Spleen (tissue), 13 donors: ENCODE measurements at places on chromosomes 2 and 18. TPM values are rescaled to one million over a fixed set of nuclear protein-coding genes. Genes with fewer than 3 reads are reported as not detected.

The TMEM150A gene
- 9.4 TPM for total RNA-seq

The CNDP1 gene
- not detected for total RNA-seq

The ZNF2 gene
- 8.3 TPM for total RNA-seq

GRCh38 chr2:196649202-196649601 lies 9.7 kb downstream of the CCDC150 start:
- no peaks in the 10 kb centered on the region for H3K36me3 ChIP-seq
- H3K27me3 ChIP-seq = no peaks in the 10 kb centered on the region
- no peak overlapping the region for H3K4me3 ChIP-seq

DNA sequence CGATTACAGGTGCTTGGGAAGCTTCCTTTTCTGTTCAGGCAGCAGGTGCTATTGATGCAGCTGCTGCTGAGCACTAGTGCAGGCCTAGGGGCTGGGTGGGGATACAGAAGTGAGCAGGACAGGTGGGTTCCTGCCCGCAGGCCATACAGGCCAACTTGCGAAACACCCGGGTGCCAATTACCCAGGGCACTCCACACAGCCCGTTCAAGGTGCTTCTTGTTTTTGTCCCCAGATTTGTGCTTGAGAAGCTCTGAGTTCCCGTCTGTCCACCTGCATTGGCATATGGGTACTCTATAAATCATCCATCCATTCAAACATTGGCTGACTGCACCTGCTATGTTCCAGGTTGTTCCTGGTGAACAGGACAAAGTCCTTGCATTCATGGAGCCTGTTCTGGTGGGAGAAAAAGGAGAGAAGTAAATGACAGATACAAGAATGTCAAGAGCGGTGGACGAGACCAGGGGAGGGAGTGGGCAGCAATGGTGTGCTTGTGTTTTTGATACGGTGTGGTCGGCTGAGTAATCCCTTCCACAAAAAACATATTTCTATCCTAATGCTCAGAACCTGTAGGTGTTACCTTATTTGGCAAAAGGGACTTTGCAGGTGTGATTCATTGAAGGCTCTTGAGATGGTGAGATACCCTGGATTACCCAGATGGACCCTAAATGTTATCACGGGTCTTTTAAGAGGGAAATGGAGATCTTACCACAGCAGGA lies 31.4 kb downstream of the SH3BP4 start:
- H3K36me3 ChIP-seq = no peaks in the 10 kb centered on the region
- H3K4me3 ChIP-seq = no peak overlapping the region
- peaks cover 57% of the 10 kb centered on the region for H3K4me1 ChIP-seq
- no peaks in the 10 kb centered on the region for H3K27me3 ChIP-seq
- DNase-seq = no peak
- H3K27ac ChIP-seq = no peak overlapping the region

DNA sequence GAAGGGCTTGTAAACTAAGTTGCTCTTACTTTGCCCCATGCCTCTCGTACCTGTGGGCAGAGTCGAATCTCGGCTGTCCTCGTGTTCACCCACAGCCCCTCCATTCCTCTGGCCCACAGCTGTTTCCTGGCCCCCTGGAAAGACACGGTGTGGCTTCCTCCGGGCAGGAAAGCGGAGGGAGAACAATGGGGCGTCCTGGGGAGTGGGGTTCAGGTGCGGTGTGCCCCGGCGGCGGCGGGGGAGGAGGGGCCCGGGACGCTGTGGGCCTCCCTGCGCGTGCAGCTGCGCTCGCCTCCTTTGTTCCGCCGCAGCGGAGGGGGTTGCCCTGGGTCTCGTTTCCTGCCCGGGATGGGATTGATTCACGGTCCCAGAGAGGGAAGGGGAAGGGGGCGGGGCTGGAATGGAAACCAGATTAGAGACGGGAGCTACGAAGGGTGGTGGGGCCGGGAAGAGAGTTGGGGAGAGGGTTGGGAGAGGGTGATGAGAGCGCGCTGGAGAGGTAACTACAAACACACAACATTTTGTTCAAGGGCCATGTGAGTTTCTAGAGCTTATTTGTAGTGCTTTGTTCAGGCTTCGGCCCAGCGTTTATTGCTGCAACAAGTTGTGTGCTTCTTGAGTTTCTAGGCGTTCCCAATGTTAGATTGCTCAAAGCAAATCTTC lies 796 bp downstream of the MYO1B start:
- H3K27ac ChIP-seq = peak overlapping the region; percentile 70
- peak overlapping the region; percentile 65 for H3K4me3 ChIP-seq
- peaks cover 24% of the 10 kb centered on the region for H3K27me3 ChIP-seq
- H3K4me1 ChIP-seq = no peaks in the 10 kb centered on the region
- no peaks in the 10 kb centered on the region for H3K36me3 ChIP-seq

DNA sequence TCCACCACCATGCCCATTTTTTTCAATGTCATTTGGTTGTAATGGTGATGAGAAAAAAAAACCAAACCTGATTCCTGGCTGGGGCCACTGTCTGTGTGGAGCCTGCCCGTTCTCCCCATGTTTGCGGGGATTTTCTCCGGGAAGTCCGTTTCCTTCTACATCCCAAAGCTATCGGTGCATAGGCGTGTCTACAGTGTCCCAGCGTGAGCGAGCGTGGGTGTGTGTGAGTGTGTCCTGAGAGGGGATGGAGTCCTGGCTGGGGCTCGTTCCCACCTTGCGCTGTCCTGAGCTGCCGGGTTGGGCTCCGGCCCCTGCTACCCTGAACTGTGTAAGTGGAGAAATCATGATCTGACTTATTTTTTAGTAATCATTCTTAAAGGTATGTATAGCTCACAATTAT lies 7.3 kb upstream of the ZAP70 start:
- DNase-seq = no peak
- H3K4me1 ChIP-seq = peaks cover 16% of the 10 kb centered on the region
- no peak overlapping the region for H3K4me3 ChIP-seq
- no peak overlapping the region for H3K27ac ChIP-seq
- H3K36me3 ChIP-seq = no peaks in the 10 kb centered on the region

DNA sequence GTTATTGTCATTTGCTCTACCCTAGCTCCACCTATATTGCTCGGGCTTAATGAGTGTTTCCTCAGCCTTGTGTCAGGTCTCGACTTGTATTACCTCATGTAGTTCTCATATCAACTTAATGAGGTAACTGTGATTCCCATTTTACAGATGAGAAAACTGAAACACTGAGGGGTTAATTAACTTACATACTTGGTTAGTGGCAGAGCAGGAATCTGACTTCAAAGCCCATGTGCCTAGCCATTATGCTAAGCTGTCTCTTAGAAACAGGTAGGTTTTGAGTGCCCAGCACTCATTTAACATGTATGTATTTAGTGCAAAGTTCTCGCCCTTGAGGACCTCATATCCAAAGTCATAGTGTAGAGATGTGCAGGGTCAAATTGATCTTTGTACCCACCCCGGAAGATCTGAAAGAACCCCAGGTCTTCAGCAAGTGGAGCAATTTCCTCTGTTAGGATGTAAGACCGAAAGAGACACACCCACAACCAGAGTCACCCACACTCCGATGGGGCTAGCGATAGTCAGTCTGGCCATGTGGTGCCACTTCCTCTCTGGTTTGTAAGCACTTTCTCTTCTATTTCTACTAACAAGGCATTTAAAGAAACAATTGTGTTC lies 121.0 kb upstream of the SLC39A10 start:
- H3K4me1 ChIP-seq = peaks cover 83% of the 10 kb centered on the region
- no peaks in the 10 kb centered on the region for H3K27me3 ChIP-seq
- H3K4me3 ChIP-seq = no peak overlapping the region

GRCh38 chr2:100038011-100038410 lies 104.4 kb downstream of the AFF3 start:
- DNase-seq = no peak
- no peak overlapping the region for H3K27ac ChIP-seq
- H3K4me1 ChIP-seq = peaks cover 13% of the 10 kb centered on the region
- H3K27me3 ChIP-seq = no peaks in the 10 kb centered on the region
- no peaks in the 10 kb centered on the region for H3K36me3 ChIP-seq
- no peak overlapping the region for H3K4me3 ChIP-seq

DNA sequence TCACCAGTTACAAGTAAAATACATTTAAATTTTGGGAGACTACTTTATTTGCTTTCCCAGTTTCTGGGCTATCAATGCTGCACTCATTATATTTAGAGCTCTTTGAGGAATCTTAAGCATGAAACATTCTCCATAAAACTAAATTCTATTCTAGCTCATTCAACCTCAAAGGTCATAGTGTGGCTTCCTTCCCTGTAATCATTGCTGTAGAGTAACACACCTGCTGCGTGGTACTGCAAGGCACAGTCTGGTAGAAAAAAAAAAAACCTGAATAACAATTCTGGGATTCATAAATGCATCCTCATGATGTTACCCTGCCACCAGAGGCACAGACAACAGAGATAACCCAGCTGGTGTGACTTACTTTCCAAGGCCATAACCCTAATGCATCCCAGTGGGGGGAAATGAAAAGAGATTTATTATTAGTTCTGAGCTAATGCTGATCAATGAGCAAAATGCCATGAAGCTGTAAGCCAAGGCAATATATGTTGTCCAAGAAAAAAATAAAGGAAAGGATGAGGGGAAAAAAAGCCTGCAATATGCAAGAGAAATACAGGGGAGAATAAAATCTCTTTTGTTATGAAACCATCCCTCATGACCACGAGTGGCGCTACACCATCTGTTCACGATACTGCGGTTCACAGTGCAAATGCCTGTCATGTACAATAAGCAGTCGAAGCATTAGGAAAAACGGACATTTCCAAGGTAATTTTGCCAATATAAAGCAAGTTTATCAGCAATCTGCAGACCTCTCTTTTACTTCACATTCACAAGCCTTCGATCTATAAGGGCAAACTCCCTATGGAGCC lies 1481.6 kb upstream of the PIK3C3 start:
- no peaks in the 10 kb centered on the region for H3K27me3 ChIP-seq
- H3K27ac ChIP-seq = no peak overlapping the region
- no peaks in the 10 kb centered on the region for H3K36me3 ChIP-seq
- H3K4me1 ChIP-seq = no peaks in the 10 kb centered on the region
- H3K4me3 ChIP-seq = no peak overlapping the region
- DNase-seq = no peak

DNA sequence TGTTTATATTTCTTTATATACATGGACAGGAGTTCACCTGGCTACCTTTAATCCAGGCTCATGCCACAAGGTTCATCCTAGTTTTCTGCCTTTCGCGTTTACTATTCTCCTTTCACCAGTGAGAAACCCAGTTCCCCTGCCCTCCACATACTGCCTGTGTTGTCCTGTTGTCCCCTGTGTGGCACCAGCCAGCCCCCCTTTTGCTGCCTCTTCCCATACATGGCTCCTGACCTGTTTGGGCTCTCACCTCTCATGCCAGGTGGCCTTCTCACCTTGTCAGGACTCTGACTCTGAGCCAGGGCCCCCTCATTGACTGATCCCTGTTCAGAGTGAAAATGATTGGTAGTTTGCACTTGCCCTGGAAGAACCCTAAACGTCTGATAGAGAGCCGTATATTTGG lies 13.6 kb downstream of the ASB1 start:
- no peaks in the 10 kb centered on the region for H3K27me3 ChIP-seq
- H3K4me3 ChIP-seq = no peak overlapping the region
- DNase-seq = no peak
- H3K27ac ChIP-seq = no peak overlapping the region
- peaks cover 65% of the 10 kb centered on the region for H3K4me1 ChIP-seq

GRCh38 chr2:54967269-54967668 lies 83.0 kb downstream of the RTN4 start:
- H3K27ac ChIP-seq = no peak overlapping the region
- no peaks in the 10 kb centered on the region for H3K27me3 ChIP-seq
- H3K4me3 ChIP-seq = no peak overlapping the region
- H3K4me1 ChIP-seq = peaks cover 19% of the 10 kb centered on the region

- H3K27ac ChIP-seq = no peak overlapping the region
- H3K4me1 ChIP-seq = no peaks in the 10 kb centered on the region
- no peak for DNase-seq
- H3K27me3 ChIP-seq = no peaks in the 10 kb centered on the region
- no peaks in the 10 kb centered on the region for H3K36me3 ChIP-seq
Measured at GRCh38 chr2:166831930-166832329, 56.4 kb upstream of the XIRP2 start.

DNA sequence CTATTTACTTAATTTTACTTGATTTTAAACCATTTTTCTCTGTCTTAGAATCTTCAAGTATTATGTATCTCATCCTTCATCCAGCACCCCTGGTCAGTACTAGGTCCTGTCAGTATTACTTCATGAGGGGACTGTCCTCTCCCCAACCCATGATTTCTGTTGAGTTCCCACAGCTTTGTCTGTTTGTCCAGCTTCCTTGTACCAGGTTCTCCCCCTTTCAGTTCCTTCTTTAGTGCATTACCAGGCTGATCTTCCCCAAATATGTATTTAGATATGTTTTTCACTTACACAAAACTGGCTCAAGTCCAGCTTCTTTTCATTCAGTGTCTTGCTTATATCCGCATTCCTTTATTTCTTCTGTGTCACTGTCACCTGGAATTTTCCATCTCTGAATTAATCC lies 13.8 kb upstream of the TTC27 start:
- H3K27me3 ChIP-seq = no peaks in the 10 kb centered on the region
- no peaks in the 10 kb centered on the region for H3K4me1 ChIP-seq
- H3K4me3 ChIP-seq = no peak overlapping the region
- DNase-seq = no peak
- peak overlapping the region; percentile 15 for H3K27ac ChIP-seq
- peaks cover 83% of the 10 kb centered on the region for H3K36me3 ChIP-seq

- no peak overlapping the region for H3K4me3 ChIP-seq
- no peaks in the 10 kb centered on the region for H3K36me3 ChIP-seq
- H3K27ac ChIP-seq = no peak overlapping the region
- no peaks in the 10 kb centered on the region for H3K27me3 ChIP-seq
- no peaks in the 10 kb centered on the region for H3K4me1 ChIP-seq
Measured at GRCh38 chr2:214127571-214127970, 283.3 kb upstream of the VWC2L start.

- no peak overlapping the region for H3K4me3 ChIP-seq
- H3K4me1 ChIP-seq = peaks cover 24% of the 10 kb centered on the region
- DNase-seq = no peak
- H3K36me3 ChIP-seq = peaks cover 26% of the 10 kb centered on the region
Measured at GRCh38 chr2:45607701-45608100, 3.4 kb downstream of the SRBD1 start.

DNA sequence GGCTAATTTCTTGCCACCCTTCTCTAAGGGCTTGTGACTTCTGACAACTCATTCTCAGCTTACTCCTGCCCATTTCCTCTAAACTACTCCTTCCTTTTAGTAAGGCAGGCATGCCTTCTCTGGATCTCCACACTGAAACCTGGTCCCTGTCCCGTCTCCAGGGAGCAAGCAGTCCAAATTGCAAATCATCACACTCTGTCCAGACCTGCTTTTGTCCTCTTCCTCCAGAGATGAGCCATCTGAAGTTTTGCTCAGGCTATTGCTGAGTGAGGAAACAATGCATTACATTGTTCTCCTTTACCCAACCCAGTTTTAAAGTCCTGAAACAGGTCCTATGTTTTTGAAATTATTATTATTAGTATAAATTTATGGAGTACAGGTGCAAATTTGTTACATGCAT lies 57.3 kb downstream of the ARHGAP25 start:
- H3K4me1 ChIP-seq = peaks cover 100% of the 10 kb centered on the region
- no peaks in the 10 kb centered on the region for H3K27me3 ChIP-seq
- no peak overlapping the region for H3K4me3 ChIP-seq
- peaks cover 81% of the 10 kb centered on the region for H3K36me3 ChIP-seq
